ENCODE measurements at places on chromosomes 7 and 10.
A peak's percentile ranks its signal among the peaks of the same experiment; 100 is the strongest.

GRCh38 chr7:26168458-26169023 is 16.5 kb downstream of the NFE2L3 start:
- DNase-seq: no peak

DNA sequence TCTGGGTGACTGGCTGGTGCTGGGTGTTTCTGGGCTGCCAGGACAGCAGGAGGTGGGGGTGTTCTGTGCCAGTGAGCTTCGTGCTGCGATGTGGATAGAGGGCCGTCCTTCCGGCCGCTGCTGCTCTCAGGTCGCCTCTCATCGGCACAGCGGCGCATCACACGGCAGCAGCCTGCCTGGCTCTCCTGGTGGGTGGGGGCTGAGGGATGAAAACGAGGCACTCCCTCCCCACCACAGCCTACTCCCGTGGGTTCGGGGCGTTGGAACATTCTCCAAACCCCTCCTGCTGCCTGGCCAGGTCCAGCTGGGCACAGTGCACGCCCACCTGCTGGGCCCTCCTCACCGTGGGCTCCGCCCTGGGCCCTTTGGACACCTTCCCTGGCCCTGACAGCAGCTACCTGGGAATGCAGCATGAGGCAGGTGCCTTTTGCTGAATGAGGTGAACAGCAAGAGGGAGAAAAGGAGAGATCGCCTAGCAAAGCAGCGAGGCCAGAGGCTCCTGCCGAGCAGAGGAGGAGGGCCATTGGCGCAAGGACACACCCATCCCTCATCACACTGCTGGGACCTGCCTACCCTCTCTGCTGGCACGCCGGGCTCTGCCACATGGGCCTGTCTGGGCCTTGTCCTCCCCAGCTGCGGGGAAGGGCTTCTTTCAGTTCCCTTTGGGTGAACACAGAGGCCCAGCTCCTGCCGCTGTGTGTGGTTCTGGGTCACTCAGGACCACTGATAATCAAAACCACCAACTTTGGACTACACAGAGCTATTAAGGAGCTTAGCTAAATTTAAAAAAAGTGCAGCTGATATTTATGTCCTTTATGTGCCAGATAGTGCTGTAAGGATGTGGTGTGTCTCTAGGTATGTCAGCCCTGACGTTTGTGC is 33.4 kb downstream of the INPP5A start:
- no peak for DNase-seq

- no peak for DNase-seq
Observed at GRCh38 chr7:153447011-153447410, 605.2 kb upstream of the DPP6 start.

GRCh38 chr10:122475100-122475499 is 13.7 kb downstream of the HTRA1 start:
- no peak for DNase-seq

GRCh38 chr10:109978481-109978880 is 29.3 kb upstream of the ADD3 start:
- DNase-seq: peak; percentile 41

DNA sequence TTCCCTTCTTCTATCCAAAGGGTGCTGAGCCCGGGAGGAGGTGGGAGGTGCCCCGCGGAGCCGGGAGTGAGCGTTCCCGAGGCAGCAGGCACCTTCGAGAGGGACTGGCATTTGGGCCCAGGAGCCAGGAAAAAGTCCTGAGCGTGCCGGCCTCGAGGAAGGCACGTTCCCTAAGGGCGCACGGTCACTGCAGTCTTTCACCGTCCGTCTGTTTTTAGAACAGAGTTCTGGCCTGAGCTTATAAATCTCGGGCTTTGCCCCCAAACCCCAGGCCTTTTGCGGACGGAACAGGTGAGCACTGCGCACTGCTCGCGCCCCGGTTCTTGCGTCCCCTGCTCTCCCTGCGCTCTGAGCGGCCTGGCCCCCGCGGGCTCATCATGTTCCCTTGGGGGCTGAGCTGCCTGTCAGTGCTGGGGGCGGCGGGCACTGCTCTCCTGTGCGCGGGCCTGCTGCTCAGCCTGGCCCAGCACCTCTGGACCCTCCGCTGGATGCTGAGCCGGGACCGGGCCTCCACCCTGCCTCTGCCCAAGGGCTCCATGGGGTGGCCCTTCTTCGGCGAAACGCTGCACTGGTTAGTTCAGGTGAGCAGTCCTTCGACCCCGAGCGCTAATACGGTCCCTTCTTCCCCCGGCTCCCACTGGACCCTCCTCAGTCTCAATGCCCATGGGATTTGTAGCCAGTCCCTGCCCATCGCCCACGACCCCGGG is 442 bp downstream of the CYP26C1 start:
- DNase-seq: no peak

DNA sequence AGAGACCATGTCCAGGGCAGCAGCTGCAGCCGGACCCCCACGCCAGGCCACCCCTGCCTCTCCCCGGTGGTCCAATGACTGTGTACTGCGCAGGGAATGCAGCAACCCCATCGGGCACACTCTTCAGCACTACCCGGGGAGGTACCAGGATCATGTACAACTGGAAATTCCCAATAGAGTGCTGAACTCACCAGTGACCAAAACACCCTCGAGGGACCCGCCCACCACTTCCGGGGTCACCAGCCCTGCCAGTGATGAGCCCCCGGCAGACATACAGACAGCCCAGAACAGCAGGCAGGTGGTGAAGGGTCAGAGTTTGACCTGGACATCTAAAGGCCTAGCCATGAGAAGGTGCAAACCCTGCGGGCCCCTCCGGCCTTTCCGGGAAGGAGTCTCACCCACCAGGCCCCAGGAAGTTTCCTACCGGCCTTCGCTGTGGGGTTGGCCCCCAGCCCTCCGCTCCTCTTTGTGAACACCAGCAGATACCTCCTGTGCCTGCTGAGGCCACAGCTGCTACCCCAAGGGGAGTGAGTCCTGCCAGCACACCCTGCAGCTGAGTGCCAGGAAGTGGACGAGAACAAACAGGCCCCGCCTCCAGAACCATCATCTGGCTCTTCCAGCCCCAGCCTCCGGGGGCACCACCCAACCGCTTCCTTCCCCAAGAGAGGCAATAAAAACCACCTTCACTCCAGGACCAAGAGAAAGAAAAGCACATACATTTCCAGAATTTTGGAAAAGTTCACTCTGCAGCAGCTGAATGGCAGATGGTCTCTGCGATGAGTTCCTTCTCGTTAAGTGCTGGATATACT is 5.0 kb upstream of the ANKRD61 start:
- DNase-seq: peak; percentile 42

DNA sequence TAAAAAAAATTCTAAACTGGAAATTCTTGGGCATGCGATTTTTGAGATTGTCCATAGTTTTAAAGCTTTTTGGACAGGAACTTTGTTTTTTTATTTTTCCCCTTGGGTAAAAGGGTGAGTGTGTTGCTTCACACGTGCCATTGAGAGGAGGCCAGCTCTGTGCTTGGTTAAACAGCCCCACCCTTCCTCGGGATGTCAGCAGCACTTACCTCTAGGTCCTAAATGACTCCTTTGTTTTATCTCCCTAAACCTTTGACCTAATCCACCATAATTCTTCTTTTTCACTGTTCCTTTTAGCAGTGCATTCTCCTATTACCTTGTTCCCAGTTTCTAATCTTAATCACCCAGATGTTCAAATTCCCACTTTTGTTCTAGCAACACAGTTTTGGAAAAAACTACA is 83.5 kb downstream of the SEMA3D start:
- DNase-seq: no peak

DNA sequence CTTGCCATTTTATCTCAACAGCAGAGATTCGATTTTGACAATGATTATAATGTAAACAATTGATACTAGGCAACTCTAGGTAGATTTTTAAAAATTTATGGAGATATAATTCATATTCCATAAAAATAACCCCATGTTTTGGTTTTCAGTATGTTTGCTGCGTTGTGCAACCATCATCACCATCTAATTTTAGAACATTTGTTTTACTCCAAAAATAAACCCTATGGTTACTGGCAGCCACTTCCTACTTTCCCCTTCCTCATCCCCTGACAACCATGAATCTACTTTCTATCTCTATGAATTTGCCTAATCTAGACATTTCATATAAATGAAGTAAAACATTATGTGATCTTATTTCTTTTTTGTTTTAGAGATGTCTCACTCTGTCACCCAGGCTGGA is 401.9 kb downstream of the THSD7A start:
- DNase-seq: no peak

DNA sequence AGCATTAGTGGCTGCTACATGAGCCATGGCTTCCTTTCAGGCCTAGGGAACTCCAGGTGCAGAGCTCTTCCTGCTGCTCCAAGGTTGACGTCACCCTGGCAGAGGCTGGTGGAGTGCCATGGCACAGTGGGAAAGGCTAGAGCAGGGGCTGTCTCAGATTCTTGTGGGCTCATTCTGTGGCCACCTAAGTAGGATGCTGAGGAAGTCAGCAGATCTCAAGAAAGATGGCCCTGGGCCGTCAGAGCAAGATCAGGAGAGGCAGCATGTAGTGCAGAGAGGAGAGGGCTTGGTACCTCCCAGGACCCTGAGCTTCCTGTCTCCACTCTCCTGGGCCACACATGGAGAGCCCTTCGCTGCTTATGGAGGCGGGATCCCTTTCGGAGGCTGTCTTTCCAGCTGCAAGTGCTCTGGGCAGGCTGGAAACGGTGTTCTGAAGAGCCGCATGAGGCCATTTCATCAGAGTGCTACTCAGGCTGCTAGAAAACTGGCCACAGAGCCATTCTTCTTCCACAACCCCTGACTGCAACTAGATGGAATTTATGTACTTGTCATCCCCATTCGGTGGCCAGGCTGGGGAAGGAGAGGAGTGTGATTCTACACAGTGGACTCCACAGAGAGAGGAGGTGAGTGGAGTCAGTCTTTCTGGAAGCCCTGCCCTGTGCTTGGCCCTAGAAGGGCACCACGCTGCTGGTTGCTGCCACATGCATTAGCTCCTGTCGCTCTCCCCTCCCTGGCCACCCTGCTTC is 304.2 kb downstream of the RPS24 start:
- DNase-seq: no peak

- DNase-seq: no peak
Observed at GRCh38 chr10:5481121-5481520, 18.2 kb downstream of the CALML5 start.

DNA sequence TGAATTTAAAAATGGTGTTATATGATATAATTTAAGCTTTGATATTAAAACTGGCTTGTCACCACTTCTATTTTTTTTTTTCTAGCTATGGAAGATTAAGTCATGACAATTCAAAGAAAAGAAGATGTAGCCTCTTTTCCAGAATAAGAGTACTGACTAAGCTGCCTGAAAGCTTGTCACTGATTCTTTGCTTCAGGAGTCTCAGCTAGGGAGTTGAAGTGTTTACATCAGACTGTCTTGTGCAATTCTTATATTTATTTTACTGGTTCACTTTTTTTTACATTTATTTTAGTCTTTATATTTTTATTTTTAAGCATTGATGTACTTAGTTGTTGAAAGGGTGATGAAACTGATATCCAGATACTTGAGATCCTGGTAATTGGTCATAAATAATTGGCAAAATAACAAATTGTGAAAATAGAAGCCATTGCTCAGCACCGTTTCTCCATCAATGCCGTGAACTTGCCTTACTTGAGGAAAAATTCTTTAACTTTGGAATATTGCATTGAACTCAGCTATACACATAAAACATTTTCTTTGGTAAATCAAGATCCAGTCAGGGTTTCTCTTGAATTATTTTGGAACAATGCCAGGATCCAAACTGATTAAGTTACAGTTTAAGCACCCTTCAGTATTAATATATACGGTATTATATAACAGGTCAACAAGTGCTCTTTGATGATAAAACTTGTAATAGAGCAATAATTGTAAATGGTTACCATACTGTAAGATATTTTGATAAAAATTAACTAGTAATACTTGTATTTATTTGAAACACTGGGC is 156.4 kb downstream of the PHTF2 start:
- no peak for DNase-seq

GRCh38 chr7:108809356-108809755 is 239.7 kb downstream of the DNAJB9 start:
- no peak for DNase-seq

GRCh38 chr10:86103391-86104101 is 263.0 kb downstream of the GRID1 start:
- no peak for DNase-seq

GRCh38 chr10:35637462-35637861 is 4.6 kb downstream of the FZD8 start:
- DNase-seq: no peak

DNA sequence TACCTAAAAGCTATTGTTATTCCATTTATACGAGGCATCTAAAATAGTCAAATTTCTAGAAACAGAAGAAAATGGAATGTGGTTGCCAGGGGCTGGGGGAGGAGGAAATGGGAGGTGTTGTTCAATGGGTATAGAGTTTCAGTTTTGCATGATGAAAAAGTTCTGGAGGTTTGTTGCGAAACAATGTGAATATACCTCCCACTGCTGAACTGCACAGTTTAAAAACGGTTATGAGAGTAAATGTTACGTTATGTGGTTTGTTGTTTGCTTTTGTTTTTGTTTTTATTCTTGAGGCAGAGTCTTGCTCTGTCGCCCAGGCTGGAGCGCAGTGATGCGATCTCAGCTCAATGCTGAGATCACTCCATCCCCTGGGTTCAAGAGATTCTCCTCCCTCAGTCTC is 64.9 kb upstream of the NRBF2 start:
- no peak for DNase-seq

DNA sequence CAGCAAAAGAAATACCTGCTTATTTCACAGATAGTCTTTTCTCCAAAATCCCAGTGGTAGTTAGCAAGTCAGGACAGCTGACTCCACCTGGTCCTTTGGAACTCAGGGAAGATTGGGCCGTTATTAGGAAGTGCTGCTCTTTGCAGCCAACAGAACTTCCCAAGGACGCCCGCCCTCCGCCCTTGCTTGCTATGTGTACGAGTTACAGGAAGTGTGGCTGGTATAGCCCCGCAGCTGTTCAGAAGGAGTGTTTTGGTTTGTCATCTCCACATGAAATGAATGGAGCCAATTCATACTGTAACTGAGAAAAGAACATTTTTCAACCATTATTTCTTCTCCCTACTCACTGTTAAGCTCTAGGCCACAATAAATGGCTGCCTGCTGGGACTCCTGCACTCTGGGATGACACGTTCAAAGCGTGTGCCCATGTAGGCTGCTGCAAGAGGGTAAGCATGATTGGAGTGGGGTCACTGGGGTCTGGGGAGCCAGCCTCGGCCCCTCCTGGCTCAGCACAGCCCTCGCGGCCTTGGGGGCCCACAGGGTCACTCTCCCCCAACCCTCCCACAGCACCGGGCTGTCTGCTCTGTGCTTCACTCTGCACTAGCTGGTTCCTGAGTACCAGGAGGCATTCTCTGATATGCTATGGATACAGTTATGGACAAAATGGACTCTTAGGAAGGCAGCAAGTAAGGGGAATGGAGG is 244.0 kb downstream of the EBF3 start:
- no peak for DNase-seq

DNA sequence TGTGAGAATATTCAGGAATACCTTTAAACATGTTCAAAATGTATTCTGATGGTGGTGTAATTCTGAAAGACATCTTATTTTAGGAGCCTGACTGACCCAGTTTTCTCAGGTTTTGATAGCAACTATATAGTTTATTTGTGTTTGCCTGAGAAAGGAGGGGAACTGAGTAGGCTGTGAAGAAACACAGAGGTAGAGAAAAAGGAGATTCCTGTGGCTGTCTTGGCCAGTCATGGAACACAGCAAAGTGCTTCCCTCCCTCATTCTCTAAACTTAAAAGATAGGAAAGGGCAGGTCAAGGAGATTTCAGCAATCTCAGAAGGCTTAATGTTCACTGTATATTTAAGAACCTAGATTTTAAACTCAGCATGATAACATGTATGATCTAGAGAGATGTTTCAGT is 43.5 kb downstream of the ZMYND11 start:
- no peak for DNase-seq

Measured in activated CD8-positive, alpha-beta memory T cell treated with anti-CD3 and anti-CD28 coated beads for 48 hours (primary cell).